Astrocyte of the cerebellum (primary cell): ENCODE measurements at places on chromosomes 12 and 14.

DNA sequence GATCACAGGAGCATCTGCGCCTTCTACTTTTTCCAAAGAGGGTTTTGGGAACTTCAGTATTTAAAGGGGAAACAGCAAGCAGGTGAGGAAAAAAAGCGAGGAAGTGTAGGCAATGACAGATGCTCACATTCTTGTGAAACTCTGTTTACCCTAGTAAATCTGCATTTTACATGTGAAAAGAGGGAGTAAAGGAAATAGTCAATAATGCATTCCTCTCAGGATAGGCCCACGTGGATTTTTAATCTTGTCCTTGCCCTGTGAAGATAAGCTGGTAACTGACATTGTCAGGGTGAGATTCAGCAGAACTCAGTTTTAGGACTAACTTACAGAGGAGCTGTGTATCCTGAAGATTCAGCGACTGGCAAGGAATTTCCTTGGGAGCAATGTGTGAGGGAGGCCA lies 1119.2 kb upstream of the TMEM132C start:
- DNase-seq = no peak

DNA sequence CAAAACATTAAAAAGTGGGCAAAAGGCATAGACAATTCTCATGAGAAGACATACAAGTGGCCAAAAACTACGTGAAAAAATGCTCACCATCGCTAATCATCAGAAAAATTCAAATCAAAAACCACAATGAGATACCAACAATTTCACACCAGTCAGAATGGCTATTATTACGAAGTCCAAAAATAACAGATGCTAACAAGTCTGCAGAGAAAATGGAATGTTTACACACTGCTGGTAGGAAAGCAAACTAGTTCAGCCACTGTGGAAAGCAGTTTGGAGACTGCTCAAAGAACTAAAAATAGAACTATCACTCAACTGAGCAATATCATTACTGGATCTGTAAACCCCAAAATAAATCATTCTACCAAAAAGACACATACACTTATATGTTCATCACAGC lies 76.2 kb downstream of the PRKD1 start:
- DNase-seq = peak; percentile 77

- no peak for DNase-seq
Measured at GRCh38 chr12:131941116-131941986, 8.4 kb upstream of the EP400 start.

- no peak for DNase-seq
Measured at GRCh38 chr12:39723831-39724230, 104.2 kb upstream of the ABCD2 start.

DNA sequence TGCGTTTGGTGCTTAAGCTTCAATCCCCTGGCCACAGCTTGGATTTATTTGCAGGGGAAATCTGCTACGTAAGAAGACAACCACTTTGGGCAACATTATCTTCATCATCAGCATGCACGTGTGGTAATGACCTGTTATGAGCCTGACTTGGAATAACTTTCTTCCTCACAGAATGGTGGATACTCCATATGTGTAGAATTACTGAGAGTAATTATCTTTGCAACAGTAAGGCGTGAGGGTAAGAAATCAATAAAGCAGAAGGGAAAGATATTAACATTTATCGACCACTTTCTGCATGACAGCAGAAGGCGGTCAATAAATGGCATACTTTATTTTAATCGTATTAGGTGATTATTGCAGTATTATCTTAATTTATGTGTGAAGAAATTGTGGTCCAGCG lies 152.7 kb downstream of the RGS6 start:
- DNase-seq = no peak

- DNase-seq = no peak
Measured at GRCh38 chr12:18868717-18869116, 130.8 kb downstream of the CAPZA3 start.

GRCh38 chr14:52954346-52955214 lies 3.7 kb upstream of the FERMT2 start:
- no peak for DNase-seq

GRCh38 chr12:107394693-107395092 lies 290.9 kb upstream of the PWP1 start:
- no peak for DNase-seq

GRCh38 chr12:107025671-107026070 lies 38.7 kb upstream of the MTERF2 start:
- no peak for DNase-seq

GRCh38 chr14:81684696-81685095 lies 151.0 kb upstream of the SEL1L start:
- no peak for DNase-seq

GRCh38 chr12:129005416-129005815 lies 152.1 kb downstream of the GLT1D1 start:
- no peak for DNase-seq

DNA sequence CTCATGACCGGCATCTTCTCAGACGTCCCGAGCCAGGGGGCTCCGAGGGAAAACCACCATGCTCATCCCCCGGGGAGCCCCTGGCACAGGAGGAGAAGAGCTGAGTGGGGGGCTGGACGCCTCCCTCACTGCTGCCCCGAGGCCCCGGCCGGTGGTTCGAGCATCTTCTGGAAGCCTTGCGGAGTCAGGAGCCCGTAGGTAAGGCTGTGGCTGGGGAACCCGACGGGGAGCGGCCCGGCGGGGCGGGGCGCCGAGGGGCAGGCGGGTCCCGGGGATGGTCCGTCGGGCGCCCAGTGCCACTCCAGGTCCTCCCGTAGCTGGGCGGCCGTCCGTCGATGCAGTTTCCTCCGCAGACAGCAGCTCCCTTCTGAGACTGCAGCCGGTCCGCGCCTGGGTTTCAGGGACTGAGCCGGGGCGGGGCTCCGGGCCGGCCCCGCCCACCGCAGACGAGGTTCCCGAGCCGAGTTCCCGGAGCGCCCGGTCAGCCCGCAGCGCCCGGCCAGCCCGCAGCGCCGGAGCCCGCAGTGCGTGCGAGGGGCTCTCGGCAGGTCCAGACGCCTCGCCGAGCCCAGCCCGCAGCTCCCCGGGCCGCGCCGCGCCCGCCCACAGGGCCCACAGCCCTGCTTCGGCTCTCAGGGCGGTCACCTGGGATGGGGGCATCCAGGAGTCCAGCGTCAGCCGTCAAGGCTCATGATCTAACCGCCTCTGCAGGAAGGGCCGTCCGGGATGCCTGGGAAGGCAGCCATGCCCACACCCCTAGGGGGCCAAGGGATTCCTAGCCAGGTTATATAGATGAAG lies at the start of gene PGF:
PGF (minus strand) TSS at position 369 of the 798 bp plus-strand sequence; CDS start at position 14, 355 bp downstream.
- no peak for DNase-seq

GRCh38 chr14:99192028-99192621 lies 79.9 kb downstream of the BCL11B start:
- DNase-seq = peak; percentile 79

DNA sequence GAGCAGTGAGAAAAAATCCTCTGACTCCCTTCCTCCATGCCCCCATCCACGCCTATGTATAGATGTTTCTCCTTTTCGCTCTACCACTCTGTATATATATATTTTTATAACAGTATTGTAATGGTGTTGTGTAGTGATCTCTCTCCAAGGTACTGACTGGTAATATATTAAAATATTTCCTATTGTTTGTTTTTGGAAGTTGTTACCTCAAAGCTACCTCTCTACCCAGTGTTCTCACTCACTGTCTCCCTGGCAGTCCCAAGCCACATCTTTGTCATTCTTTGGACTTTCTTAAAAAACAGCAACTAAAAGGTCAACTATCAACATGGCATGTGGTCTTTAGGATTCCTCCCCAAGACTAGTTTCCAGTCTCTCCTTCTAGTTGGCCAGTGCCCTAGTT lies 15.7 kb upstream of the RMST start:
- DNase-seq = no peak

DNA sequence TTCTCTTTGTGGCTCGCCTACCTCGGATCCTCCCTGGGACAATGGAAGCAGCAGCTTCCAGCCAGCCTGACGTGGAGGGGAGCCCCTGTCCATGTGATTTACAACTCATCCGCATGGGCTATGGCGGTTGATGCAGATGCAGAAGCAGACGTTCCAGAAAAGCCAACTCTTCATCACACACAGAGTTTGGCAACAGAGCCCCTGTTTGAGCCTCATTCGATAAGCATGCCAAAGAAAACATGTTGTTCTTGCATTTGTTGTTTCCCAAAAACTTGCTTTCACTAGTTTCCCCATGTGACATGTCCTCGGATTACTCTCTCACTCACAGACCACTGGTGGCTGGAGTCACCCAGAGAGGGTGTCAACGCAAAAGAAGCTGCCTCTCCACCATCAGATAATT lies 16.4 kb upstream of the TC2N start:
- no peak for DNase-seq

DNA sequence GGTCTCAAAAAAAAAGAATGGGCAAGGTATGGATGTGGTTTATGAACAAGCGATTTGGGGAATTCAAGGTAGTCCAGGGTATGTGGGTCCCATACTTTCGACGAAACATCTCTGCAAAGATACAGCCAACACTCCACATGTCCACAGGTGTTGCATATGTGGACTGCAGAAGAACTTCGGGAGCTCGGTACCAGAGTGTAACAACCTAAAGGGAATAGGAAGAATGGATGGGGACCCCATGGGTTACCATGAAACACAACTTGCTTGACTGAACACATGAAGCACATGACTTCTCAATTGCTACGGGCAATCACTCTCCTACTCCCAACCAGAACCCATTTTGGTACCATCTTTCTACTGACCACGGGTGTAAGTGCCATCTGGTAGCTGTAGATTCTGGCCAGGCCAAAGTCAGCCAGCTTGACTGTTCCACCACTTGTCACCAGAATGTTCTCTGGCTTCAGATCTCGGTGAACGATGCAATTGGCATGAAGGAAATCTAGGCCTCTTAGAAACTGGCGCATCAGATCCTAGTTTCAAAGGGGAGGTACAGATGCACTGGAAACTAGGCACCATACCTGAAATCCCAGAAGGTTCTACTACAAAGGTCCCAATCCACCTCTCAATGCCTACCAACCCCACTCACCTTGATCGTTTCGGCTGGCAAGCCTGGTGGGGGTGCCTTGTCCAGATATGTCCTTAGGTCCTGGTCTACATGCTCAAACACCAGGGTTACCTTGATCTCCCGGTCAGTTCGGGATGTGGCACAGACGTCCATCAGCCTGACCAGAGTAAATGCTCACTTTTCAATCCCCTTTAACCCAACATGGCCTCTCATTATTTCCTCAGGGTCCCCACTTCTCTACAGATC lies 1.3 kb downstream of the CDK4 start:
- no peak for DNase-seq

DNA sequence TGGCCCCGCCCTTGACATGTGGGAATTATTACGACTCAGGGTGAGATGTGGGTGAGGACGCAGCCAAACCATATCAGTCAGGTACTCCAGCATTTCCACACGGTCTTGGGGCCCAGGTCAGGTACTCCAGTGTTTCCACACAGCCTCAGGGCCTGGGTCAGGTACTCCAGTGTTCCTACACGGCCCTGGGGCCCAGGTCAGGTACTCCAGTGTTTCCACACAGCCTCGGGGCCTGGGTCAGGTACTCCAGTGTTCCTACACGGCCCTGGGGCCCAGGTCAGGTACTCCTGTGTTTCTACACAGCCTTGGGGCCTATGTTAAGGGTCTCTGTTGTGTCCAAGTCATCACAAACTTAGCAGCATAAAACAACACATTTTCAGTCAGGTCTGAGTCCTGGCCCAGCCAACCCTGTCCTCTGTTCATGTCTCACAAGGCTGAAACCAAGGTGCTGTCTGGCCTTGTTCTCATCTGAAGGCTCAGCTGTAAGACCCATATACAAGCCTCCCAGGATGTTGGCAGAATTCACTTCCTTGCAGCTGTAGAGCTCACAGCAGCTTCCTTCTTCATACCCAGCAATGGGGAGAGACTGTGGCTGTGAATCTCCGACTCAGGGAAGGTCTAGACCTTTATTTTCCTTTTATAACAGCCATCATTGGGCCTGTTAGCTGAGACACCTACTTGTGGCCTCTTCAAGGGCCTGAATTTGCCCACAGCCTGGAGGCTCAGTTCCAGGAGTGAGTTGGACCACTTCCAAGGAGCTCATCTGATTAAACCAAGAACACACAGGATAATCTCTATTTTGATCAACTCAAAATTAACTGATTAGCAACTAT lies 107.6 kb upstream of the SFSWAP start:
- DNase-seq = no peak

DNA sequence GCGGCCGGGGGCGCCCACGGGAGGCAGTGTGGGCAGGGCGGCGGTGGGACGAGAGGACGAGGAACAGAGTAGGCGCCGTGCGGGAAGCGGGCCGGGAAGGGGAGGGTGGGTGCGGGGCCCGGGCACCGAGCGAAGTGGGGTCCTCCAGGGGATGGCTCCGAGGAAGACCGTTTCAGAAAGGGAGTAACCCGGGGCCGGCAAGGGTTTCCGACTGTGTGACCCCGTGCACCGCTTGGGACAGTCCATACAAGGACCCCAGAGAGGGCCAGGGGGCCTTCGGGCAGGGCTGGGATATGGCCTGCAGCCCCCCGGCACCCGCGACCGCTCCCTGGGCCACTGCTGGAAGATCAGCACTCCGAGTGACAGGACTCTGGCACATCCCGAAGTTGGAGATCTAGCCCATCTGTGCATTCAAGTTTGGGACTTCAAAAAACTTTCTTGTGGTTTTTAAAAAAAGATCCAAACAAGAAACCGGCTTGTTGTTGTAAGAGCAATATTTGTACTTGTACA lies 448 bp downstream of the TSPAN9 start:
- DNase-seq = no peak

GRCh38 chr12:14694970-14695369 lies 1.4 kb downstream of the GUCY2C start:
- DNase-seq = no peak

DNA sequence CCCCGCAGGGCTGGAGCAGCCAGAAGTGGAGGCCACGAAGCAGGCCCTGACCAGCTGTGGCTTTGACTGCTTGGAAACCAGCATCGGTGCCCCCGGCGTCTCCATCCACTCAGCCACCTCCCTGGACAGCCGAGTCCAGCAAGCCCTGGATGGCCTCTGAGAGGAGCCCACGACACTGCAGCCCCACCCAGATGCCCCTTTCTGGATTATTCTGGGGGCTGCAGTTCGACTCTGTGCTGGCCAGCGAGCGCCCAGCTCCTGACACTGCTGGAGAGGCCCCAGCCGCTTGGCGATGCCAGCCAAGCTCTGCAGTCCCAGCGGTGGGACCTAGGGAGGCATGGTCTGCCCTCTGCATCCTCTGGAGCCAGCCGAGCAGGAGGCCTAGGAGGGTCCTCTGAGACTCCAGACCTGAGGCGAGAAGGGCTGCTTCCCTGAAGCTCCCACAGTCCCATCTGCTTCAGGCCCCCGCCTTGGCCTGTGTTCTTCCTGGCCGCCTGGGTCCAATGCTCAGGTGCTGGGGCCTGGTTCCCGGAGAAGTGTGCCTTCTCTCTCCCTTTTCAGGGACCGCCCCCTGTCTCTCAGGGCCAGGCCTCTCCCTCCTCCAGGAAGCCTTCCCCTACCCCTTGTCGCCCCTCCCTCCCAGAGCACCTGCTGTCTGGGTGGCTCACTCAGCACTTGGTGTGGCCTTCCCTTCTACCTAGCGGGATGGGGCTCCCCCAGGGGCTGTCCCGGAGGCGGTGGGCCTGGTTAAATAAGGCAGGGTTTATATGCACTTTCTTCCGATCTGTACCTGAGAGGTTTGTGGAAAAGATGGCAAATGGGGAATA lies 23.0 kb downstream of the MVK start:
- no peak for DNase-seq

- DNase-seq = no peak
Measured at GRCh38 chr12:97131220-97131981, 224.3 kb downstream of the NEDD1 start.
